Endothelial cell of coronary artery (primary cell): ENCODE measurements at places on chromosomes 12 and 14. TPM values are rescaled to one million over a fixed set of nuclear protein-coding genes. Genes with fewer than 3 reads are reported as not detected.

The CRIP1 gene
- total RNA-seq = 0.45 and 0.75 TPM in 2 replicates

The BIN2 gene
- total RNA-seq = not detected in 2 replicates

The MYO1H gene
- not detected in 2 replicates for total RNA-seq

The SLC17A8 gene
- total RNA-seq = not detected in 2 replicates

The RERG gene
- 0.94 TPM in 1 of 2 replicates, not detected in the other for total RNA-seq

The SELPLG gene
- 0.27 and 0.38 TPM in 2 replicates for total RNA-seq
